Cortex of kidney (tissue), 1 donor: ENCODE measurements at places on chromosomes 2 and 18.

- DNase-seq, result no peak
Observed at GRCh38 chr2:170202437-170202836, 24.5 kb downstream of the MYO3B start.

- DNase-seq, result no peak
Observed at GRCh38 chr18:48138210-48138609, 207.8 kb upstream of the SMAD2 start.

GRCh38 chr2:46737577-46737976 lies 178.0 kb downstream of the MCFD2 start:
- no peak for DNase-seq

GRCh38 chr2:189542145-189542882 lies 38.3 kb downstream of the SLC40A1 start:
- DNase-seq, result no peak

DNA sequence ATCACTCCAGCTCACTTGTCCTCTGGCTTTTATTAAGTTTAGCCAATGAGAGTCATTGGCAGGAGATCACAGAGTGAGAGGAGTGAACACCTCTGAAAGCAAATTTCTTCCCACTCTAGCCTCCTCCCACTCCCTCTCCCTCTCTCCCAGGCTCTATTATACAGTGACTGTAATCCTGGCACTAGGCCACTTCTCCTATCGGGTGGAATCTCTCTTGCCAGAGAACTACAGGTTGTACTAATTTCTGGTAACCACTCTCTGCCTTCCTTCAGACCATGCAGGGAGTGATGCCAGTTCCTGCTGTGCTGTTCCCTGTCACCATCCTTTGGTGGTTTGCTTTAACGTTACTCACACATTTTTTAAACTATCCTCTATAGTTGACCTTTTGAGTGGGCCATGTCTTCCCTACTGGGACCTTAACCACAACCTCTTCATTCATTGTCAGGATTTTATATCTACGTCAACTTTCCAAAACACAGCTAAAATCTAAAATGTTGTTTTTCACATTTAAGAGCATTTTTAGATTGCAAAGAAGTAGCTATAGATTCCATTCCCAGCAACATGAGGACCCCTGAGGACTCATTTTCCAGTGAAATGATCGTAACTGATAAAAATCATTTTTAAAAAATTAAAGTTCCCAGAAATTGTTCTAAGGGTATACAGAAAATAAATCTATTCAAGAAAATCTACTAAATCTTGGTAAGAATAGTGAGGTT lies 217.1 kb downstream of the MREG start:
- no peak for DNase-seq
